ENCODE measurements at places on chromosomes 5 and 9. TPM values are rescaled to one million over a fixed set of nuclear protein-coding genes. Genes with fewer than 3 reads are reported as not detected.

- no peak for DNase-seq
Measured at GRCh38 chr5:55220433-55221185, 6.5 kb downstream of the MCIDAS start.

- DNase-seq, result peak; percentile 11
Measured at GRCh38 chr5:153402550-153402949, 87.9 kb upstream of the GRIA1 start.

GRCh38 chr9:93154293-93154903 lies 20.3 kb upstream of the NINJ1 start:
- no peak for DNase-seq

SPINK9 gene
- not detected for total RNA-seq

DNA sequence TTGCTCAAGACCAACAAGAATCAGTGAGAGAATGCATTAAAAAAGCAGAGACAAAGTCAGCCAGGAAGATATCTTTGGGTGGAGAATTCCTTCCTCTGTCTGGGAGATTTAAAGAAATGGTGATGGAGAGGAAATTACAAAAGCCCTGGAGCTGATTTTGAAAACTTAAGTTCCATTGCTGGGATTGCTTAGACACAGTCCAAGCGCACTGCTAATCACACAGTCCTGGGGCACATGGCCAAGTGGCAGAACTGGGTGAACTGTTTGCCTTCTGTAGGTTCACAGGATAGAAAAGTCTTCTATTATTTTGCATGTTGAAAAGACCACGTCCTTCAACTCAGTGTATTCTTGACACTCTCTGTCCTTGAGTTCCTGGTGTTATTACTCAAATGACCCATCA lies 284.9 kb upstream of the FBXL7 start:
- no peak for DNase-seq

PCDHGC5 gene
- total RNA-seq, result 0.17 TPM

DNA sequence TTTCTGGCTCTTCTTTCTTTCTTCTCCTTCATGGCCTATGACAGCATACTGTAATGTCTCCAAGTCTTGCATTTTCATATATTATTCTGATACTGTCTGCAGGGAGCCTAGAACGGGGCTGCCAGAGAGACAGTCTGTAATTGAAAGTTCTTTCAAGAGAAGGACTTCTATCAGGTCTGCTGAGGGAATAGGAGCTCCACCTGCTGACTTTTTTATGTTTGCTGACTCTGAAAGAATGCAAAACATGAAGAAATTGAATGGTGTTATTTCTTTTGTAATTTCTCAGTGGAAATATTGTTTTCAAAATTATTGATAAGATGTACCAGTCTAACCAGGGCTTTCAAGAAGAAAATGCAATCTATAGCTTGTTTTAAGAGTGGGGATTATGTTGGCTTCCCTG lies 121.9 kb upstream of the RFX3 start:
- DNase-seq, result peak; percentile 2

DNA sequence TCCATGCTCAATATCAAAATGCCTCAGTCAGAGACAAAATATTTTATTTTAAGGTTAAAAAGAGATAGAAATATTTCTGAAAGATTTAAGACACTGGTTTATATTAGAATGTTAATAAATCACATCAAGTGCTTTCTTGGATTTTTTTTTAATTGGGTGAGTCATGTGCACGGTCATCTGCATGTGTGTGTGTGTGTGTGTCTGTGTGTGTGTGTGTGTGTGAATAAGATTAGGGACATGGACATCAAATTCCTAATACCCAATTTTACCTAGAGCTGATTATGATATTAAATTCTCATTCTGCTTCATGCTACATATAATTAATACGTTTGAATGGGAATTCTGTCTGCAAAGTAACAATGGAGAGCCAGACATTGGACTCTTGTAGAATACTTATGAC lies 122.9 kb downstream of the BASP1 start:
- DNase-seq, result no peak

CATSPER3 gene
- not detected for total RNA-seq

DNA sequence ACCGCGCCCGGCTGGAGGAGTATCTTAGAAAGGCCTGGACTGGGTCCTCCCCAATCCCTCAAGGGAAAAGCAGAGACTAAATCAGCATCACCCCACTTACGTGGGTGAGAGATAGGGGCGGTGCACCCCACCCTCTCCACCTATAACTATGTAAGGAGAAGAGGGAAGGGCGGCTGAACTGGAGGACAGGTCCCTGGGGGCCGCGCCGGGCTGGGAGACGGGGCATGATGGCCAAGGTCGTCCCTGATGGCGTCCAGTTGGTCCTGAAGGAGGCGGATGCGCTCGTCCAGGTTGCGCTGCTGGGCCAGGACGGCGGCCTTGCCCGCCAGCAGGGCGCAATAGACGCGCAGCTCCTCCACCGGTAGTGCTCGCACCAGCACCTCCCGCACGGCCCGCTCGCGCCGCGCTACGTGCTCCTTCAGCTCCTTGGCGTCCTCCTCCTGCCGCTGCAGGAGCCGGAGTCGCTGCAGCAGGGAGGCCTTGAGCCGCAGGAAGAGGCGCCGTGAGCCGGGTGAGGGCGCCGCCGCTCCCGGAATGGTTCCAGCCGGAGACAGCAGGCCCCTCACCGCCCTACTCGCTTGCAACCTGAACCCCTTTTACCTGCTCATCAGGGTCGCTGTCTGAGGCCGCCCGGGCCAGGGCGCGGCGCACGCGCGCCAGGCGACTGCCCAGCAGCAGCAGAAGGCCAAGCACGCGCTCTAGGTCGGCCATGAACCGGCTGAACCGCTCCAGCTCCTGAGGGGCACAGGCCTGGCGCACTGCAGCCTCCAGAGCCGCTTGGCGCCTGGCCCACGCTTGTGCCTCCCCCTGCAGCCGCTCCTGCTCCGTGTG lies 7.6 kb downstream of the SHROOM1 start:
- DNase-seq, result no peak

MRPL36 gene
- 31.3 TPM for total RNA-seq

- DNase-seq, result no peak
Measured at GRCh38 chr9:123359546-123359945, 3.5 kb downstream of the CRB2 start.

TLX3 gene
- total RNA-seq, result 0.35 TPM

GRCh38 chr5:41213340-41213739 lies at the start of gene C6:
Gene C6 (minus strand): TSS chr5:41213532. CDS start chr5:41203230, 10,302 bp downstream.
- peak; percentile 26 for DNase-seq

DNA sequence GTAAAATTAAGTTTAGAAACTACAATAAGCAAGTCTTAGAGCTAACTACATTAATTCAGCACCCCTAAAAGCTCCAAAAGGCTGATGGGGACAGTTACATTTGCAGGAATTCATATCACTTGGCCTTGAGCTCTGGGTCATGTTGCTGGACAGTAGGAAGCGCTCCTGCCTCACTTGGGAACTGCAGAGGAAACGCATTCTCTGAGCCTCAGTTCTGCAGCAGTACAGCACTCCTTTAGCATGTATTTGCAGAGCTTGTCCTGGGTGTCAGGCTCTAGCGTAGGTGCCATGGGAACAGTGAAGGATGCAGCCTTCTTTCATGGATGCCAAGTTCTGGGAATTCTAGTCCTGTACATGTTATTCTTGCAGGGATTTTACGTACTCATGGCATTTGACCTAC lies 710.4 kb downstream of the IRX1 start:
- DNase-seq, result no peak

PSMD5 gene
- 25.5 TPM for total RNA-seq

GRCh38 chr9:127928676-127929624 lies 1.6 kb downstream of the PIP5KL1 start:
- DNase-seq, result no peak

ALAD gene
- total RNA-seq, result 6.3 TPM

- DNase-seq, result no peak
Measured at GRCh38 chr5:82537687-82538306, 259.6 kb upstream of the RPS23 start.

COL23A1 gene
- total RNA-seq, result 0.40 TPM

GRCh38 chr9:135644631-135645218 lies 5.4 kb upstream of the GLT6D1 start:
- DNase-seq, result no peak

NTRK2 gene
- 9.8 TPM for total RNA-seq

All from renal cortical epithelial cell (primary cell).